Hepatic stellate cell (primary cell): ENCODE measurements at places on chromosomes 3 and 15.
A peak's percentile ranks its signal among the peaks of the same experiment; 100 is the strongest.

DNA sequence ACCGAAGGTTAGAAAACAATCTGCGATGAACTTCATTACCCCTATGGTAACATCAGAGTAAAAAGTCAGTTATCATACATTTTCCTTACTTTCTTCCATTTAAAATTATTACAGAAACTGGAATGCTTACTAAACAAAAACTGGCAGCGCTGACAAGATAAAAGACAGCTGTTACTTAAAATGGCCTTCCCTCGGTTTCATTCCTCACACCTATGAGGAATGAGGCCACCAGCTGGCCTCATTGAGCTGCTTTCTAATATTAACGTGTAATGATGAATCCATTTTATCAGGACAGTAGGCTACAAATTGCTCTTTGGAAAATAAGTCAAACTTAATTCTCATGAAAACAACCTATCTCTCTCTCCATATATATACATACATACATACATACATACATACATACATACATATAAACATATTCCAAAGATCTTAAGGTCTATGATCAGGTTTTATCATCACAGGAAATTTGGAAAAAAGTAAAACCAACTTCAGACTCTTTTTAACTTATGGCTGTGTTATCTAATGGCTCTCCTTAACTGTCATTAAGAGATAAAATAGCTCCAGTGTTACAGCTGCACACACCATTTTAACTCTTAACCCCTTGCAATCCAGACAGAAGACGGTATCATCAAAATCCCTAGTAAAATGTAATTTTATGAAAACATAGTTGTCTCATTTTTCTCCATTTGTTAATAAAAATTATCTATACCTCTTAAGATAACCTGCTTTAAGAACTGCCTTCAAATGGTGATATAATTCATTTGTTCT lies 5.2 kb downstream of the CCNL1 start:
- DNase-seq: no peak

DNA sequence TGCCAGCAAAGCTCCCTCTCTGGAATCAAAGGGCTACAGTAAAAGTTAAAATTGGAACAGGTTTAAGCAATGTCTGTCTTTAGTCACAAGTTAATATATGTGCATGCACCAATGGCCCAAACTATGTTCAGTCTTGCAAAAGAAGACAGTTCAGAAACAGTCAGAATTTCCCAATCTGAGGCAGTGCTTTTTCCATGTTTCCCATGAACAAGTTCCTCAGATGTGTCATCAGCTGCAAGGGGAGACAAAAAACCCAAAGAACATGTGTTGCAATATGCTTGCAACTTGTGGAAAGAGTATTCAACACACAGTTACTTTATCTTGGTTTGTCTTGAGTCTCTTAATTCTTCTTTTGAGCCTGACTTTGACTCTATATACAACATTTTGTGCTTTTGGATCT lies 148.4 kb downstream of the USP13 start:
- peak; percentile 14 for DNase-seq

DNA sequence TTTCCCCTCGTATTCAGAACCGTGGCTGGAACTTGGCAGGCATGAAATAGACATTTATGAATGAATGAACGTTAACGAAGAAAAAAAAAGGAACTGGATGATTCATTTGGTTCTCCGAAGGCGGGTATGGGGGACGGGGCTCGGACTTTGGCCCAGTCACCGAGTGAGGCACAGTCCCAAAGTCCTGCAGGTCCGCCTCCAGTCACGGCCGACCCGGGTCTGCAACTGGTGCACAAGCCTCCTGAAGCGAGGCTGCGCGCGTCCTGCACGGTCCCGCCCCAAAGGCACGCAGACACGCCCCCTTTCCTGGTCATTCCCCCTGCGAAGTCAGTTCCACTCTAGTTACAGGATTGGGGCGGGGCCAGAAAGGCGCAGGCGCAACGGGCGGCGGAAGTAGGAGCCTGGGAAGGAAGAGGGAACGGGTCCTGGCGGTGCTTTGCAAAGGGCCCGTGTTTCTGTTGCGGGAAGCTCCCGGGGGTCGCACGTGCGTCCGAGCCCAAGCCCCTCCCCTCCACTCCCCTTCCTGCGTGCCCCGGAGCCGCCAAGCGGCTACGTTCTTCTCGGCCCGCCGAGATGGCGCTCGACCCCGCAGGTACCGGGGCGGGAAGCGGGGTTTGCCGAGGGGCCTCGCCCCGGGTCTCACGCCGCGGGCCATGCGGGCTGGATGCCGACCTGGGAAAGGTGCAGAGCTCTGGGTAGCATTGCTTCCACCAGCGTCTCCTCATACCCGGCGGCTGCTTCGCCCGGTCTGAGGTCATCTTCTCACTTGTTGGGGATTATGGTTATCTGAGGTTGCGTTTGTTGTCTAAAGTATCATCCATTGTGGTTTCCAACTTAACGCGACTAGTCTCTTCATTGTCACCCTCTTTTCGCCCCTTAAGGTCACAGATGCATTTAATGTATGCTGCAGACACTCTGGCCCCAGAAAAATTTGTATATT lies at the start of gene CMC1:
CMC1 (plus strand) TSS at position 399 of the 940 bp plus-strand sequence; CDS start at position 574, 175 bp downstream.
- DNase-seq: peak; percentile 95

DNA sequence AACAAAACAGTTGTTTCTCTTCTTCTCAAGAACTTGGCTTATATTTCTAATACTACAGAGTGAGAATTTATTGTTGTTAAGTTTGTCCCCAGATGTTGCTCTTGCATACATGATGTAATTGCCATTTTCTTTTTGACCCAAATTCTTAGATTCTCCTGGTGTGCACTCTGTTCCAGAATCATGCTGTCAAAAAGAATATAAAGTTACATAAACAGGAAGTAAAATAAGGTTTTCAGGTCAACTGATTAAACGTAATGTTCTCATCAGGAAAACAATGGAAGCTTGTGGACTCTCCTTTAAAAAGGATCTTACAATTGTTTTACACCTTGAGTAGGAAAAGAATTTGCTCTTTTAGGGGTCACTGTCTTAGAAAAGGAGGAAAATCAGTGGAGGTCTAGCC lies 121.8 kb downstream of the ADAM10 start:
- no peak for DNase-seq

GRCh38 chr15:46892621-46893160 lies 824.6 kb upstream of the SEMA6D start:
- no peak for DNase-seq

DNA sequence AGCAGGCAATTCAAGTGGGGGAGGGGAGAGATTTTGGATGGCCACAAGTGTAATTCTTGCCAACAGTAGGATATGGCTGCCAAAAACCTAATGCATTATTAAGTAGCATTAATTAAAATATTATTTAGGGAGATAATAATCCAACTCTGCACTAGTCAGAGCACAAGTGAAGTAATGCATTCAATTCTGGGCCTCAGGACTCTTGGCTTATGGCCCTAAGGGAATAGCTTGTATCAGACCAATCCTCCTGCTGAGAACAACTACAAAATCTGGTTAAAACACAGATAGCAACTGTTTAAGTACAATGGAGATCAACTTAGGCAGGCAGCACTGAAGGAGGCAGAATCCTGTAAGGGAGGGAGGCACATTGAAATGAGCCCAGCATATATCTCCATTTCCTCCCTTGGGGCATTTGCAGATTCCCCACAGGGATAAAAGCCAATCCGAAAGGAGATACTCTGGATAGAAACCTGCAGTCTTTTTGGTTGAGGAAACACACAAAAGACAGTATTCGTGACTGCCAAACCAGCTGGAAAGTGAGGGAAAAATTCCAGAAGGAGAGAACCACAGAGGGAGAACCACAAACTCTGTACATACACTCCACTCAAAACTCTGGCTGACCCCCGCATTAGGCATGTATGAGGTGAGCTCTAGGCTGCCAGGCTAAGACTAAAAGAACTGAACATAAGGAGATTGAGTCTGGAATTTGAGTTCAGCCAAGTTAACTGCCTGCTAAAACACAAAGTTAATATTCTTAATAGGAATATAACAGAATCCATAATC lies 57.4 kb downstream of the ETFA start:
- no peak for DNase-seq

DNA sequence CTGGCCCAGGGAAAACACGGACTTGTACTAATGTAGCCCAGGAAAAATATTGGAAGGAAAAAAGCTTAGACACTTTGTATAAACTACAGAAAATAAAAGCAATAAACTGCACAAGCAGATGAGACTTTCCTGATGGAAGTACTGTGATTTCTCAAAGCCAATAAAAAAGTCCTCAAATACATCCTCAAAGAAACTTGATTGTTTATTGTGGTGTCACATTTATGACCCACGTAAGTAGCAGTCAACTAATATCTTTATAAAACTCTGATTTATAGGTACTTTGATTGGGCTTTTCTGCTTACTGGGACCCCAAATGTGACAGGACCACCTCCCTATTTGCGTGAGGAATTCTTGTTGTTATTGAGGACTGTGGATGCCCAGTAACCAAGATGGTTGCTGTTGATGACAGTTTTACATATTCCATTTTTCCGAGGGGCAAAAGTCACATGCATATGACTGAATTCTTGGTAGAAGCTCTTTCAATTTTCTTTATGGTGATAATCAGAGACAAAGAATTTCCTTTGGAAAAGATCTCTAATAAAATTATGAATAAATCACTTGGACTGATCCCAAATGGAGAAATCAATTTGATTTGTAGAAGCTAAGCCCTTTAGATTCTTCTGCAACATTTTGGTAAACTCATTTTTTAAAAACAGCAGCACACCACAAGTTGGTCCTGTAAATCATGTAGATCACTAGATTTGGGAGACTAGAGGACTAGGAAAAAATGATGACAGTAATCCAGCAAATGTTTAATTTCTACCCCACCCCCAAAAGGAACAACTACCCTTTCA lies 159.0 kb upstream of the TSC22D2 start:
- no peak for DNase-seq

- DNase-seq: no peak
Measured at GRCh38 chr3:83457551-83457950, 1501.2 kb upstream of the CADM2 start.

- DNase-seq: no peak
Measured at GRCh38 chr15:68630836-68631235, 52.0 kb downstream of the CORO2B start.

GRCh38 chr3:115517457-115518050 lies 105.8 kb upstream of the GAP43 start:
- no peak for DNase-seq

DNA sequence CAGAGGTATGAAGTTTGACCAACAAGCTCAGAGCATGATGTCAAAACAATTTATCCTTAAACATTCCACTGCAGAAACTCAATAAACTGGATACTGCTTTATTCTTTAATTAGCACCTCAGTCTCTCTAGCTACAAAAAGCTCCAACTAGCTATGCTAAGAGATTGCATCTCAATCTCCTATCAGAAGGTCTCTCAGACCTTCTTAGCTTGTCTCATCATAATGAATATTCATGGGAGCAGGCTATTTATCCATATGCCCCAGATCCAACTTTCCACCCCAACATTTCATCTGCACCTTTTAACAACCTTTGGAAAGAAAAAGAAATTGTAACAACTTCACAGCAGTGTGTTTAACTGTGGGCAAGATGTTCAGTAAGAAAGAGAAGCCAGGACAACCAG lies 11.3 kb upstream of the ZCWPW2 start:
- DNase-seq: no peak

- DNase-seq: no peak
Measured at GRCh38 chr3:169650503-169650902, 13.0 kb downstream of the MECOM start.

DNA sequence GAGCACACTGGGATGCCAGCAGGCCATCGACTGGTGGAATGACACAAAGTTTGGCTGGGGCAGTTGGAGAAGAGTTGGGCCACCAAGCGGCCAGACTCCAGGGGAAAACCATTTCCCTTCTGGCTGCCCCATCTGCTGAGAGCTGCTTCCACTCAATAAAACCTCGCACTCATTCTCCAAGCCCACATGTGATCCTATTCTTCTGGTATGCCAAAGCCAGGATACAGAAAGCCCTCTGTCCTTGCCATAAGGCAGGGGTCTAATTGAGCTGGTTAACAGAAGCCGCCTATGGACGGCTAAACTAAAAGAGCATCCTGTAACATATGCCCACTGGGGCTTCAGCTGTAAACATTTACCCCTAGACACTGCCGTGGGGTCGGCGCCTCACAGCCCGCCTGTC lies 55.1 kb downstream of the NKIRAS1 start:
- no peak for DNase-seq

- no peak for DNase-seq
Measured at GRCh38 chr3:174862666-174863065, 3.5 kb downstream of the NAALADL2 start.

DNA sequence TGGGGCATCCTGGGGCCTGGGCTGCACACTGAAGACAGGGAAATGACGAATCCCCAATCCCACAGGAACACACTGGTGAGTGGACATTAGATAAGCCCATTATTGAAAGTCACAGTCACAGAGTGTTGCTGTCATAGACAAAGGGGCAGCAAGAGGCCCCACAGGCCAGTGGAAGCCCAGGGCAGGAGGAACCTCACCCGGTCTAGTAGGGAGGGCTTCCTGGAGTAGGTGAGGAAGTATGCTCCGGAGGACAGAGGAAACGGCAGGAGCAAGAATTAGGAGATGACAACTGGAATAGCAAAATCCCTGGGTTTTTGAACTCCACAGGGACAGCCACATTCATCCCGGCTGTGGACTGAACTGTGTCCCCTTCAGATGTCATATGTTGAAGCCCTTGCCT lies 101.2 kb downstream of the TPRA1 start:
- no peak for DNase-seq

DNA sequence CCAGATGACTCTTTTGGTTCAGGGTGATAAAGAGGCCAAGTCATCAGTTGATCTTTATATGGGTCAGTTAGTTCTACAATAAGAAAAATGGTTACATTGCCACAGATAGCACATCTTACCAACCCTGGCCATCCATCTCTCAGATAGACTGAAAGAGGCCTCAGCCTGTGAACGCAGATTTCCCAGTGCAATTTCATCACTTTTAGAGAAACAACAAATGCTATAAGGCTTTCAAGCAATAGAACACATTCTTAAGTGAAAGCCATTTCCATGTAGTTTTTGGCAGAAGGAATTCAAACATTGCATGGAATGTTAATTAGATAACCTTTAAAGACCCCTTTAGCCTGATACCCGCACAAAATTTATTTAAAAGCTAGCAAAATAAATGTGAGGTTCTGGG lies 200.6 kb upstream of the ZBTB20 start:
- no peak for DNase-seq

GRCh38 chr3:124850212-124850611 lies 37.0 kb downstream of the ITGB5 start:
- DNase-seq: no peak

GRCh38 chr3:184467171-184467570 lies 87.3 kb downstream of the CHRD start:
- no peak for DNase-seq

DNA sequence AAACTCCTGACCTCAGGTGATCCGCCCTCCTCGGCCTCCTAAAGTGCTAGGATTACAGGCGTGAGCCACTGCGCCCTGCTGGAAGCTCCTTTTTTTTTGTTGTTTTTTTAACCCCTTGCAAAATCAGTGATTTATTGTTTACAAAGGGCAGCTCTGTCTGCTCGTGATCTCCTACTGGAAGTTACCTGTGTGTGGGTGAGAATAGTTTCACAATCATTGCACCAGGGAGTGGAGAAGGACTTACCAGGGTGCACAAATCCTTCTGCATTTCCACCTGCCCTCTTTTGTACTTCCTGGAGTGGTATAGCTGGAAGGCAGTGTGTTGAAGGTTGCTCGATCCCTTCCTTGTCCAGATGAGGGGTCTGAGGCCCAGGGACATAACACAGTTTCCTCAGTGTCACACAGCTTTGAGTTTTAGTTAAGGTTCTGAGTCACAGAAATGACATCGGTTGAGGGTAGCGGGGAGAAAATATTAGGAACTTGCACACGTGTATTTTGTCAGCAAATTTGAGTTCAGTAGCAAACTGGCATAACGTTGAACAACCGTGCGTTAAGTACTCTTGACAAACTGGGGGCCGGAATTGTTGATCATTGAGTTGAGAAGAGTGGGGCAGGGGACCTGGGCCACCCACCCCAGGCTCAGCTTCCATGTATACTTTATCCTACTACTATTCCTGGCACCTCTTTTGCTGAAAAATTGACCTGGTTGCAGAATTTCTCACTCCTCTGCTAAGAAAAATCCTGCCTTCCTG lies 11.3 kb upstream of the TRAK1 start:
- no peak for DNase-seq
